CD4-positive, alpha-beta T cell treated with Interleukin-15 for 4 hours (primary cell): ENCODE measurements at places on chromosomes 3 and 15.

DNA sequence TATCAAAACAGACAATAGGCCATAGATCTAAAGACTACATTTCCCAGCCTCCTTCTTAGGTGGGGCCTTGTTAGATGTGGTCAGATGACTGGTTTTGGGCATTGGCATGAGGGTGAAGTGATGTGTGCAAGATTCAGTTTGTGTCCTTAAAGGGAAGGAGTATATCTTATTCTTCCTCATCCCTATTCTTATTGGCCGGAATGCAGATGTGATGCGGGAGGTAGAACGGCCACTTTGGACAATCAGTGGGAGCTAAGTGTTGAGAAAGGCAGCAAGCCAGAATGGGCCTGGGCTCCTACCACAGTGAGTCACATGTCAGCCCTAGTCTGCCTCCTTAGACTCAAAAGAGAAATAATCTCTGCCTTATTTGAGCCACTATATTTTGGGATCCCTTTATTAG is 89.8 kb upstream of the MEX3B start:
- DNase-seq = no peak

DNA sequence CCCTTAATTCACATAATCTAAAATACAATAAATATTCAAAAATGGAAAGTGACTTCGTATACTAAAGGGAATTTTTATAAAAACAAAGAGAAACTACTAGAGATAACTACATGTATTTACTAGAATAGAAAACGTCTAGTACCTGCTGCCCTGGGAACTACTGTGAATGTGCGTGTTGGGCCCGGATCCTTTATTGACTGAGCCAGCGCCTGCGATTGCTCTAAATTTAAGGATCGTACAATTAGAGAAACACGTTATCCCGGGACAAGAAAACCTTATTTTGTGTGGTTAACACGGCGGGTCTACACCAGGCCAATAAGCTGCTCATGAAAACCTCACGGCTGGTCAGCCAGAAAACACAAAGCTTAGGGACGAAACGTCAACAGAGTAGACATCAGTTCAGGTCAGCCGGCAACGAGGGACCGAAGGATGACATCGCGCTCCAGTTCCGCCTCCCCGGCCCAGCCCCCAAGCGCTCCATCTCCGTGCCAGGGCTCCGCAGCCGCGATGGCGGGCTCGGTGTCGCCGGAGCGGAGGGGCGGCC is 555 bp downstream of the TM2D3 start:
- DNase-seq = no peak

- no peak for DNase-seq
Measured at GRCh38 chr3:49456466-49456865, 13.6 kb upstream of the DAG1 start.

DNA sequence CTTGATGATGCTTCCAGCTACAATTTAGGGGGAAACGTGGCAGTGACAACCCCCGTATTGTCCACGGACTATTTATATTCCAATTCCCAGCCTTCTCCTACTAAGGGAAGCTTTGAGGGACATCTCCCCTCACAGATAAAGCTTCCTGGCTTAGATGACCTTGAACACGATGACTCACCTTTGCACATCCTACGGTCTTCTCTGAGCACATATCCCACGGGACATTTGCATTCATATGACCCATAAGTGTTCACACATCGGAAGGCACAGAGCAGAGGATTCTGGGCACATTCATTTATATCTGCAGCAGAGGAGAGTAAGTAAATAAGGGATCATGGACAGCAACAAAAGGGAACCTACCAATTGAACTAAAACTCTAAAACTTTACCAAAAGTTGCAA is 101.5 kb downstream of the DUT start:
- no peak for DNase-seq

DNA sequence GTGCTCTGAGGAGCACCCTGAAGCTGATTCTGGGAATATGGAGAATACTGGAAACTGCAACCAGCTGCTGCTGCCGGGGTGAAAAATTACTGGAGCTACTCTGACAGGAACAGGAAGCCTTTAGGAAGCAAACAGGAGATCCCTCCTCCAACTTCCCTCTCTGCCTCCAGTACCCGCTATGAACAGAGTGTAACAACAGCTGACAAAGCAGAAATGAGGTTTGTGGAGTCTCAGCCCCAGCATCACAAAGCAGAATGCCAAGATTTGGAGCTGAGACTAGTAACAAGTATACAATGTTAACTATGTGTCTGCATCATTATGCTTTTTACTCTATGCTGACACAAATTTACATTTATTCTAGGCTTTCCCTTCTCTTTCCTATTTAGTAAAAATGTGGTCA is 22.7 kb upstream of the PIAS1 start:
- DNase-seq = no peak

DNA sequence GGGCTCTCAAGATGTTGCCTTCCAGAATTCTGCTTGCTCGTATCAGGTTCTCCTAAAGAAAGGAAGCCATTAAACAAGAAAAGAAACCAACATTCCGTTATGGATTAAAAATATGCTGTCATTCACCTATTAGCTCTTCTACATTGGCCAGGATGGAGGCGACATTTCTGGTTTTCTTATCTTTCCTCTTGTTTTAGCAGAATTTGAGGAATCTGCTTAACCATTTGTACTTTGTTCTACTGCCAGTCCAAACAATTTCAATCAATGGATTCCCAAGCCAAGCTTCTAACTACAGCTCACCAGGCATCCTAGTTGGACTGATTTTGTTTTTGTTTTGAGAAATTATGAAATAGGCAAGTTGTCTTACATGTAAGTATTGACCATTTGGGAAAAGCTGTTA is 164.6 kb upstream of the TSC22D2 start:
- no peak for DNase-seq

GRCh38 chr3:182182531-182182968 is 470.8 kb downstream of the SOX2 start:
- no peak for DNase-seq

DNA sequence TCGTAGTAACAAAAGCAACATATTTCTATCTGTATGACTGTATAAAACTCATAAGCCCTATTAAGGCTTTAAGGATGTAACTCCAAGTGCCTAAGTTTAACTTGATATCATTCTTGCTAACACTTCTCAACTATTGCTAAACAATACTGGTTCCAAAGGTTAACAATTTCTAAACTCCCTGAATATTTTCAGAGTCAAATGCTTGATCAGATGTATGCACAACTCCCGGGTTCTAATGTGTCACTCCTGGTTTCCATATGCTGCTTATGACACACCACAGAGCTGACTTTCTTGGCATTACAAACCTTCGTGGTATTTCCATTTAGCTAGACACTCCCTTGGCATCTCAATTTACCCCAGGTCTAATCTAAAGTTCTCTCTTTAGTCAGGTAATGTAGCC is 26.3 kb downstream of the DZIP1L start:
- DNase-seq = no peak

- no peak for DNase-seq
Measured at GRCh38 chr3:170584585-170585007, 1.3 kb downstream of the SLC7A14 start.

- DNase-seq = no peak
Measured at GRCh38 chr15:40747685-40748631, 7.1 kb downstream of the RMDN3 start.

DNA sequence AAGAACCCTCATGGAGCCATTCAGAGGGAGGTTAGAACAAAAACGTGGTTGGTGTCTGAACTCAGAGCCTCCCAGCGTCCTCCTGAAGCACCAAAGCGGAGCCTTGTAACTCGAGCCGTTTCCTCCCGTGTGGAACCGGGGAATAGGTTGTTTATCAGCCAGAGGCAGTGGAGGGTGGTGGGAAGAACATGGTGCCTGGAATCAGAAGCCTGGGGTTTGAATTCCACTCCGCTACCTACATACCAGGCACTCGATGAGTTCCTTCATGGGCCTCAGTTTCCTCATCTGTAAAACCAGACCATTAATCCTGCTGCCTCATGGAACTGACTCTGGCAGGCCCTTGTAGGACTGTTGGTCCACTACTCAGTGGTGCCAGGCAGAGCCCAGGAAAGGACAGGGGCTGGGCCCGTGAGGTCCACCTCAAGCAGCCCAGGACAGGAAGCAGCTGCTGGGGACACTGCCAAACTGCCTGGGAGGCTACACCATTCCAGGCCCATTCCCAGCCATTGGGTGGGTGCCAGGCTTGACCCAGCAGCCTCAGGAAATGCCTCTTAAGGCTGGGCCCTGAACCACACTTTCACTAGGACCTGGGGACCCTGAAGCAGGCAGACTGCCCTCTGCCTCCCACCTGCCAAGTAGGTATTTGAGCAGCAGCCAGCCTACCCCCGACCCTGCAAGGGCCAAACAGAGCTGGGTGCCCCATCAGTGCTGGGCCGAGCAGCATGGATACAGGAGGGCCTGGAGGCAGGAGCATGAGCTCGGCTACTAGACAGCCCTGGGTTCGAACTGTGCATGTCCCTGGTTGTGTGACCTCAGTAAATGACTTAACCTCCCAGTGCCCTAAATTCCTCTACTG is 33.4 kb downstream of the PRKCD start:
- no peak for DNase-seq

GRCh38 chr3:12934431-12934830 is 93.1 kb upstream of the RPL32 start:
- no peak for DNase-seq

- no peak for DNase-seq
Measured at GRCh38 chr3:51379301-51379700, 5.8 kb upstream of the MANF start.

DNA sequence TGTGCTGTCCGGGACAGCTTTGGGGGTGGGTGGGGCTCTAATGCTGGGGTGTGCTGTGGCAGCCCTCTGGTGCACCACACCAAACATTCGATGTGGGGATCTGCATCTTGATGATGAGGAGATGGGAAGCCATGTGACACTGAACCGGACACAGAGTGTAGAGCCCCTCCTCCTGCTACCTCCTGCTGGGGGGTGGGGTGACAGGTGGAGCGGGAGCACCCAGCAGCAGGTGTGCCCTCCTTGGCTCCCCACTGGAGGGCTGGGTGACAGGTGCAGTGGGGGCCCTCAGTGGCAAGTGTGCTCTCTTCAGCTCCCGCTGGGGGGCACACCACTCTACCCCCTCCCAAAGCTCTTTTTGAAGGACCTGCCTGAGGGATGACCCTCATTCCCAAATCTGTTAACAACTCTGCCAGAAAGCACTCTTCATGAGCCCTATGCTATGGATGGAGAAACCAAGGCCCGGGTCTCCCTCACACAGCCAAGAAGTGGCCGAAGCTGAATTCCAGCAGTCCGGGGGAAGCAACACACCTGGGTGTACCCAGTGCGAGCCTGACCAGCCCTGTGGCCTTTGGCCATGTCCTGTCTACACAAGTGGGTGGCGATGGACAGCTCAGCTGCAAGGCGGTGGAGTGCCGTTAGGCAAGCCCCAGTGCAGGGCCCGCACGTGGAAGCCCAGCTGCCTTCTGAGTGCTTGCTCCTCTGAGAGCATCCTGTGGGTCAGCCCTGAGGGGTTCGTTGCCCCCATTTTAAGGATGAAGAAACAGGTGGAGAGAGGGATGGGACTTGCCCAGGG is 609 bp upstream of the UROC1 start:
- no peak for DNase-seq

- DNase-seq = no peak
Measured at GRCh38 chr15:81185631-81186295, 10.9 kb upstream of the IL16 start.

DNA sequence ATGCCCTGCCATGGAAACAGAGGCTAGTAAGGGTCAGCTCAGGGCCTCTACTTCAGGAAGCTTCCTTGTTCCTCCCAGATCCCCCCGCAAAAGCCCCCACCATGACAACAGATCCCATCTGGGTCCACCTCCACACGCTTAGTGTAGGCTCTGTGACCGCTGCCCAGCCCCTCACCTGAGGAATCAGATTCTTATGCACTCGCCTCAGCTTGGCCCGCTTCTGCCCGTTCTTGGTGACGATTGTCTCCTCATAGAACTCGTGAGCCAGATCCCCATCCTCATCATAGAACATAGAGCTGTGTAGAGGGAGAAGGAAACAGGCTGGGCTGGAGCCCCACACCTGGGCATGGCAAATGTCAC is 1.9 kb downstream of the TUSC2 start:
- DNase-seq = no peak

DNA sequence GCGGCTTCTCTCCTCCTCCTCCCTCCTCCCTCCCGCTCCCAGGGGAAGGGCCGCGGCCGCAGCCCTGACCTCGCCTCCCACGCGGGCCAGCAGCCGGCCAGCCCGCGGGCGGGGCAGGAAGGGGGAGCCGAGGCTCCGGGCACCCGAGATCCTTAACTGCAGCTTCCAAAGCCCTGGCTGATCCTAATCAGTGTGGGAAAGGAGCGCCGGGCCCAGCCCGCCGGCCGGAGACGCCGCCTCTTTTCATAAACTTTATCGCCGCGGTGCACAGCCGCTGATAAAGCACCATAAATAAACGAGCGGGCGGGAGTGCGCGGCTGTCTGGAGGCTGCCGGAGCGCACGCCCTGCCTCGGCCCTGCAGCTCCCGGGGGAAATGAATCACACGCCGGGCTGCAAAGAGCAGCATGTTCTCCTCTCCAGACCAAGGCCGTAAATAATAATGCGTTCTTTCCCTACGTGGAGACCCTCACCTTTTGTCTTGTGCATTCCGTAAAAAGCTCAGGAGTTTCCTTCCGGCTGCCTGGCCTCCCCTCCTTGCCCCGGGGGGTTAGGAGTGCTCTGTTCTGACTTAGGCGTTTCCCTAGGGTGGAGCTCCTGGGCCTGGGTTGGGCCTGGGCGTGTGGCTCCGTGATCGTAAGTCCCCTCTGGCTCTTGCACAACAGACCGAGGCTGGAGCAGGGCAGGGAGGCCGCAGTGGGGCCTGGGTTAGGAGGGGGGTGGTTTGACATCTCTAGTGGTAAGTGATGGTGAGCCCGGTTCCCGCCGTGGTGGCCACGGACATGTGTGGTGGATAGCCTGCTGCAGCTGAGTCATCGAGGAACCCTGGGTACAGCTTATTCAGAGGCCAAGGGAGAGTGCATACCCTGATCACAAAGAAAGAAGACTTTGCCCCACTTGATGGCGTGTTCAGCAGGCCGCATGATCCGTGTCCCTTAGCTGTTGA is 132.6 kb upstream of the HES1 start:
- DNase-seq = no peak

DNA sequence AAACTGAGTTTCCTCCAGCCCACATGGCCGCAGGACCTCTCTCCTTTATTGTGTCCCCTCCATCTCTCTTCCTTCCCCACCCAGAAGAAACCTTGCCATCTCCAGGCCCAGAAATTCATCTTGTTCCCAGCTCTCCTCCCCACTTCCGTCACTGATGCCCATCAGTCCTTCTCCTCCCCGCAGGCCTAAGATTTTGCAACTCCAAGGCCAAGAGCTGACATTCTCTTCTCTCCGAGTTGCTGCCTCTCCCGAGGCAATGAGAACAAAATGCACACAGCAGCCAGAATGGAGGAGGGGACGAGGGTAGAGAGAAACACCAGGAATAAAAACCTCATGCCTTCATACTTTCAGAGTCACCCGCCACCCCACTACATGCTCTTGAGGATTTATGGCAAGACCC is 526.5 kb upstream of the PROK2 start:
- DNase-seq = no peak

- DNase-seq = peak; percentile 43
Measured at GRCh38 chr15:91529534-91529933, 324.0 kb upstream of the SLCO3A1 start.

DNA sequence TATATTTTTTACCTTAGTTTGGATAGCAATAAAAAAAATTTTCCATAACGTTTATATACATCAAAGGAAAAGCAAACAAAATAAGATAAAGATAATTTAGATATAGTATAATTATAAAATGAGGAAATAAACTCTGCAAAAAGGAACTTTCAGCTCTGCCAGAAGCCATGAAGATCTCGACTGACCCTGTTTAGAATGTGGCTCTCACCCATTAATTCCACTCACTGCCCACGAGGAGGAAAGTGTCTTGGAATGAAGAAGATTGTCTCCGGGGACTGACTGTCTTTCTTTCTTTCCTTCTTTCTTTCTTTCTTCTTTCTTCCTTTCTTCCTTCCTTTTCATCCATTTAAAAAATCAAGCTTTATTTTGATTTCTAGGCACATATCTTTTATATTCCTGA is 20.1 kb upstream of the PRR20G start:
- no peak for DNase-seq
